ENCODE measurements at places on chromosomes 6 and 20.

DNA sequence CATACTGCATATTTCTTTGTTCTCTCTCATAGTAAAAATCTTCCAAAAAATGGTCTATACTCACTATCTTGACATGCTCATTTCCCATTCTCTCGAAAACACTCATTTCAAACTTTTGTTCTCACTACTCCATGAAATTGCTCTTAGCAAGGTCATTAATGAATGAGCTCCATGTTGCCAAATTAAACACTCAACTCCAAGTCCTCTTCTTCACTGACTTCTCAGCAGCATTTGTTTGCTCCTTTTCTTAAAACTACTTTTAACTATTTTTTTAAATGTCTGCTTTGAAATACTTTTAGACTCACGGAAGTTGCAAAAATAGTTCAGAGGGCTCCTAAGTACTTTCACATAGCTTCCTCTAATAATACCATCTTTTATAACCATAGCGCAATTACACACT lies 274.0 kb upstream of the PREP start:
- DNase-seq = no peak

- no peak for DNase-seq
These were observed 54.2 kb downstream of the OPN5 start for GRCh38 chr6:47836046-47836445.

DNA sequence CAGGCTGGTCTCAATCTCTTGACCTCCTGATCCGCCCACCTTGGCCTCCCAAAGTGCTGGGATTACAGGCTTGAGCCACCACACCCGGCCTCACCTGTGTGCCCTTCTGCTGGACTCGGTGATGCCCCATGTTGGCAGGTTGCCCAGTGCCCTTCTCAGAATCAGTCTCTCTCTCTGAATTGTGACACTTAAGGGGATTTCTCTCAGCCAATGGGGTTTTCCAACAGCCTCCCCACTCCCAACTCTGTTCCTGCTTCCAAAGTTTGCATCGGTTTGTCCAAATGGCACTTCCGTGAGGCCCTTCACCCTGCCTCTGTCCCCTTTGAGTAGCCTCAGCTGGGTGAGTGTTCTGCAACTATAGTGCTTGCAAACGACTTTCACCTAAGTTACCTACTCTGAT lies 3.1 kb upstream of the MRPS10 start:
- no peak for DNase-seq

DNA sequence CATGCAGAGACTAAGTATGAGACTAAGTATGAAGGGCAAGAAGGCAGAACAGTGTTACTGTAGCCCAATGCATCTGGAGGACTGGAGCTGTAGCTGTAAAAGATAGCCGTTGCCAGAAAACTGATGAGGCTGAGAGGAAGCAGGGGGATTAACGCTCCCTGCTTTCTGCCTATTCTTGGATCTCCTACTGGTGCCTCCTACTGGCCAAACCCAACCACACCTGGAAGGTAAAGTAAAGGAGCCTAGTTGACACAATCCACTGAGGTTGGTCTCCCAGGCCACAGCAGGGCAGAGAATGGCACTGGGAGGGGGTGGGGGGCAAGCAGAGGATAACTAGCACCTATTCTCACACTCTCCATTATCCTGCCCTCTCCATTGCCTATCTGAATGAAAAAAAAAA lies 105.0 kb upstream of the MRPS10 start:
- no peak for DNase-seq

DNA sequence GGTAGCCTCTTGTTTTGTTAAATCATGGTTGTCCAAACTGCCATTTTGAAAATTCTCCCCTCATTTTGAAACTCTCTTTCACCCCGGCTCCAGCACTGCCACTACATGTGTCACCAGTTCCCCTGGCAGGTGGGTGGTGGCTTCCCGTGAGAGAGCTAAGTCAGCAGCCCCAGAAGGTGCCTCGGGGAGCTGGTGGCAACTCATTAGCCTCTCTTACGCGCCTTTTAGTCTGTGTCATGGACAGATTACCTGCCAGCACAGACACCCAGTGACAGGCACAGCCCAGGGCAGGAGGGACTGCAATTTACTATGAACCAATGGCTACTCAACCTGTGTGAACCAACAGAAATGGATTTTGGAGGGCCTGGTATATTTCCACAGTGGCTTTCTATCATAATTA lies 147.1 kb upstream of the SASH1 start:
- DNase-seq = no peak

DNA sequence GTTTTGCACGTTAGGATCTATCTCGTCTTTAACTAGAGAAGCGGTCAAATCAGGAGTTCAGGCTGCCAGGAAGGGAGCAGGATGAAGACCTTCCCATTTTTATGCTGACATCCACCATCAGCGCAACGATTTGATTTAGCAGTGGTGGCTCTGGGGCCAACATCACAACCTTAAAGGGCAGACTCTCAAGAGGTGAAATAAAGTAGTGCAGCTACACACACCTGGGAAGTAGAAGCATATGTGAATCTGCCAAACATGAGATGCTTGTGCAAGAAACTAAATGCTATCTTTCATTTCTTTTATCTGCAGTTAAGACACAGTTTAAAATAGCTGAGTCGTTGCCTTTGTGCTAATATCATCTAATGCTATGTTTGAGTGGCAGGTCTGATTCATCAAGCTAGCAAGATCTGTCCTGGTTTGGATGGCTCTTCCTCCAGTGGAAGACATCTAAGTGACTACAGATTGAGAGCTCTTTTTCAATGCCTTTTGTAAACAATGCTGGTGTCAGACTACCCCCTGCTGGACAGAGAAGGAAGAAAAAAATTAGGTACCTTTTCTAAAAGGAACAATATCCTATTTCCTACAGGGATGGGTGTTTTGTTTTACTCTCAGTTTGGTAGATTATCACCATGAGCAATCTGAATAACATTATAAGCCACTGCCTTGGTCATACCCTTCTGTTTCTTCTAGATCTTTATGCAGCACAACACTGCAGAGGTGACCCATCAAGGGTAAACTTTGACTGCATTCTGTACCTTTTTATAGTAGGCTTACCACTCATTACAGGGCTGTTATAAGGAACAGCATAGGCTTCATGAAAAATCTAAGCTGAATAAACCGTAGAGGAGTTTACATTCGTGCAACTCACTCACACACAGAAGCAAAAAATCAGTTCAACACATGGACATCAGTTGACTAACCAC lies 171.6 kb upstream of the FBXL4 start:
- no peak for DNase-seq

GRCh38 chr6:68069921-68070710 lies 565.0 kb upstream of the ADGRB3 start:
- no peak for DNase-seq

DNA sequence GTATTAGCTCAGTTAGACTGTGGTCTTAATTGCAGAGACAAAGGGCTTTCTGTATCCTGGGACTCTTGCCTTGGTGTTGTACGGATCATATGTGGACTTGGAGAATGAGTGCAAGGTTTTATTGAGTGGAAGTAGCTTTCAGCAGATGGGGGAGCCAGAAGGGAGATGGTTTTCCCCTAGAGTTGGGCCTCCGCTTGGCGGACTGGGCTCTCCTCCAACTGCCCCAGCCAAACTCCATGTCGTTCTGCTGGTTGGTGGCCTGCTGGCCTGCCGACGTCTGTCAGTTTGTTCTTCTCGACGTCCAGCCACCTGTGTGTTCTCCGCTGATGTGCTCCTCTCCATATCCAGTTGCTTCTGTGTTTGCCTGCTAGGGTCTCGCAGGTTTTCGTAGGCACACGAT lies 189.5 kb upstream of the FLRT3 start:
- DNase-seq = no peak

GRCh38 chr20:51159303-51159702 lies 136.4 kb upstream of the KCNG1 start:
- no peak for DNase-seq

GRCh38 chr6:129684323-129684884 lies 25.6 kb downstream of the ARHGAP18 start:
- DNase-seq = no peak

GRCh38 chr20:48716086-48716485 lies 111.7 kb downstream of the PREX1 start:
- DNase-seq = peak; percentile 50

DNA sequence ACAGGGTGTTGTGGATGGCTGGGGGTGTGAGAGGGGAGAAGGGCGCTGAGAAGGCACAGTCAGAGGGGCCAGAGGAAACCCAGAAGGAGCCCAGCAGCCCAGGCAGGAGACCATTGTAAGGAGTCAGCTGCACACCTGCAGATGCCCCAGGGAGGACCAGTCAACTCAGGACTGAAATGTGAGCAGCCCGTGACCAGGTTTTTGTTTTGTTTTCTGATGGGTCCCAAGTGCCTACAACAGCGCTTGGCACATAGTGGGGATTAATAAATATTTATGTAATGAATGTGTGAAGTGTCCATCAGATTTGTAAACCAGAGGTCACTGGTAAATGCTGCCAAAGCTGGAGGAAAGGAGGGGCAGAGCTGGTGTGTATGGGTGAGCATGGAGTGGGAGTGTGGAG lies 30.2 kb downstream of the TRAM2 start:
- no peak for DNase-seq

GRCh38 chr20:2708073-2708415 lies 15.5 kb downstream of the EBF4 start:
- no peak for DNase-seq

DNA sequence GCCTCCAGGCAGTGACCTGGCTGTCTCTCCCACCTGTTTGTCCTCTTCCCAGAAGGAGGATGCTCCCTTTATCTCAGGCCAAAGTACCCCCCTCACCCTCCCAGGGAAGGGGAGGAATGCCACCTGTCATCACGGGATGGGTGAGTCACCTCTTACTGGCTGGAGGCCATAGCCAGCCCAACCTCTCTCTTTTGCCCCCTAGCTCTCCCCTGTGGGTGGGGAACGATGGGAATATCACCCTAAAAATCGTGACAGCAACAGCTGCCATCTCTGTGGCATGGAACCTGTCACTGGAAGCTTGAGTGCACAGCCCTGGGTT lies 137.5 kb upstream of the PTPN1 start:
- DNase-seq = no peak

- DNase-seq = no peak
These were observed 359.9 kb upstream of the EPHA7 start for GRCh38 chr6:93779086-93779841.

DNA sequence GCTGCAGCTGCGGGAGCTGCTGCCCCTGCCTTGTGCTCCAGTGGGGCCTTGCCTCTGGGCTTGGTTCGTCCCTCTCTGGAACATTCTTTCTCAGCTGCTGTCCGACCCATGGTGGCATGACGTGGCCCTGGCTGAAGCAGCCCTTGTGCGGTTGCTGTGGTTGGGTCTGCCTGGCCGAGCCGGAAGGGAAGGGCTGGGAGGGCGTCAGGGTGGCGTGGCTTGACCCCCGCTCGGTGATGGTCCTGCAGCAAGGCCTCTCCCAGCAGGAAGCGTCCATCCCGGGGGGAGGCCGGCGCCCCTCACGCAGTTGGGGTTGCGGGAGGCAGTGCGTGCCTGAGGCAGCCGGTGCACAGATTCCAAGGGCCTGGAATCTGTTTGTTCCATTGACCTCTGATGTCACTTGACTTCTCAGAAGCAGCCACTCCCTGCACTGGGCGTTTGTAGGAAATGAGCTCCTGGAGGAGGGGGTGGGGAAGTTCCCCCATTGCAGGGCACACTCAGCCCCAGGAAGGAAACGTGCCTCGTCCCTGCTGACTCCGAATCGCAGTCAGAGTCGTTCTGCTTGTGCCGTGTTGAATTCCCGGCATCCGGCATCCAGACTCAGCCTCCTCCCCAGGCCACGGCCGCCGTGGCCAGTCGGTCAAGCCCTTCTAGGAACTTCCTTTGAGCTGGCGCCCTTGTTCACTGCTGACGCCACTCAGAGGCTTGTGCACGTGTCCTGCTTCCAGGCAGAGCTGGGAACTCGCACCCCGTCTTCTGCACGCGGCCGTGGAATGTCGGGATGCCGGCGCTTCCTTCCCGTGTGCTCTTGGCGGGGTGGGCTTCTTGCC lies 9.7 kb upstream of the TNFRSF6B start:
- no peak for DNase-seq

DNA sequence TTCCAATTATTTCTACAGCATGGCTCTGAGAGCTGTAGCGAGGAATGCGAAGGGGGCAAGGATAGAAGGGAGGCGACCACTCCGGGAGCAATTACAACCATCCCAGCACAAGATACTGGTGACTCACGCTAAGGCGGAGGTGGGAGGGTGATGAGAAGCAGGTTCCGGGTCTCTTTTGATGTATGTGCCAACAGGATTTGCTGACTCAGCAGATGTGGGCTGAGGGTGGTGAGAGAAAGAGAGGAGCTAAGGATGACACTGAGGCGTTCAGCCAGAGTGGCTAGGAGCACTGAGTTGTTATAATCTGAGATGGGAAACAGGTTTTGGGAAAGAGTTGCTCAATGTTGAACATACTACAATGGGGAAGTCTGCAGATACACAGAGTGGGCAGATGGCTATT lies 9.3 kb upstream of the TXNDC5 start:
- no peak for DNase-seq

- no peak for DNase-seq
These were observed 50.4 kb downstream of the RIN2 start for GRCh38 chr20:19808498-19808897.

- no peak for DNase-seq
These were observed 80.3 kb downstream of the LPA start for GRCh38 chr6:160583794-160584193.

GRCh38 chr6:113343940-113344339 lies 513.2 kb upstream of the MARCKS start:
- DNase-seq = no peak

GRCh38 chr6:40693768-40694167 lies 106.6 kb upstream of the LRFN2 start:
- DNase-seq = no peak

- DNase-seq = no peak
These were observed 19.8 kb downstream of the GCM1 start for GRCh38 chr6:53128842-53129241.

DNA sequence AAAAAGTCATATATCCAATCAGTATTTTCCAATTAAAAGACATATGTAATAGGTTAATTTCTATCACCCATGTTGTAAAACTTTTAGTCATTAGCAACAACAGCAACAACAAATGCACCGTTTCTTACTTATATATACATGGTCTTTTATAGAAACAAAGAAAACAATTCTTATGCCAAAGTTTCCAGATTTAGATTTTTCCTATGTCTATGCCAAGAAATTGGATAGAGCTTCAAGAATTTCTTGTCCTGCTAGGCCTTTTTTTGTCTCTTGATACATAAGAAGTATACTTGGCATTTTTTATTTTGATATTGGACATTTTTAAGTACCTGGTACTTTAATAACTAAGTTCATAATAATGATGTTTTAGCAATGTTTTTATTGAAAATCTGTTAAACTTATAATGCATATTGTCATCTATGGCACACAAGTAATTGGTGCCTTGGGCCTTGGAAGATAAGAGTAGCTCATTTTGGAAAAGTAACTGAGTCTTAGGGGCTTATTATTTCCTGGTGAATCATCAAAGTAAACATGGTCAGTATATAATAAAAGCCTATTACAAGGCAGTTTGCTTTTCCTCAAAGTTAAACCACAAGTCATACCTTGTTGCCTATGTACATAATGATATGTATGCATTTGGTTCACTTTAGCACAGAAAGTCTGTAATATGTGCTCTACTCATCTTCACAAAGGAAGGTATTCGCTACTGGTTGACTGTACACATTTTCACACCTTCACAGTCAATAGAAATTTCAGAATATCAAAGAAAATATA lies 10.1 kb upstream of the FRK start:
- no peak for DNase-seq

GRCh38 chr20:36098364-36098763 lies 56.2 kb upstream of the EPB41L1 start:
- no peak for DNase-seq

- no peak for DNase-seq
These were observed 647.9 kb upstream of the AGPAT4 start for GRCh38 chr6:161921602-161922395.

All from stimulated activated CD8-positive, alpha-beta memory T cell treated with anti-CD3 and anti-CD28 coated beads, Interleukin-7, amount 100 ng/mL, for 1 hour (primary cell).